Sigmoid colon (tissue), 7 donors: ENCODE measurements at places on chromosomes 4 and X. TPM values are rescaled to one million over a fixed set of nuclear protein-coding genes. Genes with fewer than 3 reads are reported as not detected.
A peak's percentile ranks its signal among the peaks of the same experiment; 100 is the strongest.

EOLA2 gene
- 17.8 TPM for total RNA-seq

GPR143 gene
- not detected for total RNA-seq

HTRA3 gene
- total RNA-seq, result 49.6 TPM

SEC24B gene
- total RNA-seq, result 41.8 TPM

FOXP3 gene
- not detected for total RNA-seq

ZFYVE28 gene
- 3.5 TPM for total RNA-seq

UNC5C gene
- total RNA-seq, result 1.8 TPM

GYG2 gene
- 2.9 TPM for total RNA-seq

ZCCHC4 gene
- 15.0 TPM for total RNA-seq

CCKAR gene
- not detected for total RNA-seq

MAGEA10 gene
- not detected for total RNA-seq

MAGED1 gene
- total RNA-seq, result 34.6 TPM

- no peak for DNase-seq
Measured at GRCh38 chrX:106621836-106622235, 10.1 kb downstream of the RADX start.

DNA sequence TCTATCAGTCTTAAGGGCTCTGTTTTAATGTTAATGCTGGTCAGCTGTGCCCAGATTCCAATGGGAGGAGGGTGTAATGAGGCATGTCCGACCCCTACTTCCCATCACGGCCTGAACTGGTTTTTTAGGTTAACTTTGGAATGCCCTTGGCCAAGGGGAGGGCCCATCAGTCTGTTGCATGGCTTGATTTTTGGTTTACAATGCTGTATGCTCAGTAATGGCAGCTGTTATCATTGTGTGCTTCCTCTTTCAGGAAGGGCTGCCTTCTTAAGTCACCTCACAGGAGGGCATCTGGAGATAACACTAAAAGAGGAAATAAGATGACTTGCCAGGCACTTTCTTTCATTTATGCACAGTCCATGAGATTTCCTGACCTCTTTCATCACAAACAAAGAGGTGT lies 36.3 kb downstream of the ATXN3L start:
- no peak for DNase-seq

- DNase-seq, result no peak
Measured at GRCh38 chrX:20988118-20988517, 386.1 kb upstream of the CNKSR2 start.

DNA sequence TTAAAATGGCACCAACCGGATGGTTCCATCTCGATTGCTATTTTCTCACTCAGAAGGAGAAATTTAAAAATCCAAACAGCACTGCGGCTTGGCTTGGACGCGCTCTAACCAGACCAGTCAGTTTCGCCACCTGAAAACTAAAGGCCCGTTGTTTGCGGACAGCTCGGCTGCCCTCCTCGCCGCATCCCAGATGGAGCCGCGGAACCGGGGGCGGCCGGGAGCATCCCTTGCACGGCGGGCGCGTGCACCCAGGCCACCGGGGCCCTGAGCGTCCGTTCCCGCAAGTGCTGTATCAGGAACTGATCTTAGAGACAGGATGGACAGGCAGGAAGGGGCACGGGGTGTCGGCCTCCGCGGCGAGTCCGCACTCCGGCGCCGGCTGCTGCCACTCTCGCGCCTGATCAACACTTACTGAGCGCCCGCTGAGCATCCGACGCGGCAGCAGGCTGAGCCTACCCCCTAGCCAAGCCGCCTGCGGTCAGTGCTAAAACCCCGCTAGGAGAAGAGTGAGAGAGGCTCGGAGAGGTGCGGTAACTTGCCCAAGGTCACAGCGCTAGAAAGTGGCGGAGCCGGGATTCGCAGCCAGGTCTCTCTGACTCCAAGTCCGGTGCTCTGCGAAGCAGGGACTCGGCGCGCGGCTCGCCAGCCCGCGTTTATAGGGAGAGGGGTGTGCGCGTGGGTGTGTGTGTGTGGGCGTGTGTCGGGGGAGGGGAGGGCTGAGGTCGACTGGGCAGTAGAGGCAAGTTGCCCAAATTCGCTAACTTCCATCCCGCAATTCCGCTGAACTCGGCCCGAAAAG lies at the start of gene CITED1:
Gene CITED1, minus strand, starts transcription at position 629 of the 799 bp plus-strand sequence. CDS start 3,045 bp downstream, outside the sequence.
- DNase-seq, result no peak

DNA sequence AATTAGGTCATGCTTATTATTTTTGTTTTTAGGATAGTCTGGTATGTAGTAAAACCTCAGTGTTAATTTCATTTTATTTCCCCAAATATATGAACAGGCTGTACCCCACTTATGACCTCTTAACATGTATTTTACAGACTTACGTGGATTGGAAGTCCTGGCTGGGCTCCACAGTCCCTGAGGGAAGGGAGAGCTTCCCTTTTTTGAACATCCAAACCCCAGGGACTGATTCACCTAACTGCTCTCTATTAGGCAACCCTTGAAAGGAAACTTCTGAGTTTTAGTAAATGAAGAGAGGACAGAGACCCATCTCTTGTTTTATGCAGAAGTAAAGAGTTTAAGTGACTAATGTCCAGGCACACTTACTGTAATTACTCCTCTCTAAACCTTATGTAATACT lies 233.1 kb upstream of the SPRY1 start:
- no peak for DNase-seq

GRCh38 chr4:76543378-76543777 lies 108.3 kb downstream of the SHROOM3 start:
- no peak for DNase-seq

DNA sequence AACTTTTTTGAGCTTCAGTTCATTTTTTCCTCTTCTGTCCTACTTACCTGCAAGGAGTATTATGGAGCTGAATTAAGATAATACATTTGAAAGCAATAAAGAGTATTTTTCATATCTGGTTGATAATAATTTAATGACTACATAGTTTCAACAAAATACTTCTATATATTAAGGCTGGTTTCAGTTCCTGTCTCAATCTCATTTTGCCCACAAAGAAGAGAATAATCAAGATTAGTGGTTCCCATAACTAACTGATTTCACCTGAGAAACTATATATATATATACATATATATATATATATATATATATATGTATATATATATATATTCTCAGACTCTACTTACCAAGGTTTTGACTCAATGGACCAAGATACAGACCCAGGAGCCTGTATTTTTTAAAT lies 87.7 kb upstream of the ATOH1 start:
- DNase-seq, result no peak

DNA sequence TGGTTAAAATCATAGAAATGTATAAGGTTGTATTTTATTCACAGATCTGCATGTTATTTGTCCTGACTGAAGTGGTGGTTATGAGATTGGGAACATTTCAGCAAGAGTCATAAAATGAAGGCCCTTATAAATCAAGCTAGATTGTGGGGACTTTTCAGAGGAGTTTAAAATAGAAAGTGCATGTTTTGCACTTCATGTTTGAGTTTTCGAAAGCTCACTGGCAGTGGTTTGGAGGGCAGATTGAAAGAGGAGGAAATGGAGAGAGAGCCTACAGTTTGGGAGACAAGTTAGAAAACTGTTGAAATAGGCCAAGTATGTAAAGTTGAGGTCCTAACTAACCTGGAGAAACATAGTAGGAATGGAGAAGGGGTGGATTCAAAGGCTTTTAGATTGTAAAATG lies 124.9 kb downstream of the KDM6A start:
- no peak for DNase-seq

- no peak for DNase-seq
Measured at GRCh38 chrX:109856974-109857373, 123.9 kb upstream of the ACSL4 start.

GRCh38 chr4:126718136-126718535 lies 914.6 kb upstream of the INTU start:
- DNase-seq, result no peak

DNA sequence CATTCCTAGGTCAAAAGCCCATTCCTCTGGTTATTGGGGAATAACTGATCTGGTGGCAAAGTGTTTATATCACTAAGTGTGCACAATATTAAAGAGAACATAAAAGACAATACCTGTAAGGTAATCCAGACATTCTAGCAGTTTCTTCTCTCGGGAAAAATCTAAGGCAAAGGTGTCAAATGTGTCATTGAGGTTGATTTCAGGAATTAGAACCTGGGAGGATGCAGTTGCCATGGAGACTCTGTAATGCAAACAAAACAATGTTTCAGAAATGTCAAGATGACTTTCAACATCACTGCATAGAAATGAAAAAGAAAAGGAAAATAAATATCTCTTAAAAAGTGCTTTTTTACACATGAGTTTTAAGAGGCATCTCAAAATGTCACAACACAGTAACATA lies 145.9 kb downstream of the MID1 start:
- DNase-seq, result no peak

- DNase-seq, result no peak
Measured at GRCh38 chr4:153834901-153835300, 46.0 kb upstream of the SFRP2 start.

- DNase-seq, result no peak
Measured at GRCh38 chr4:81523672-81524327, 52.1 kb upstream of the RASGEF1B start.

GRCh38 chr4:35052546-35052945 lies 1191.8 kb downstream of the ARAP2 start:
- DNase-seq, result no peak

GRCh38 chr4:99755223-99755944 lies 61.2 kb upstream of the DAPP1 start:
- no peak for DNase-seq

GRCh38 chr4:139715746-139716391 lies 50.2 kb downstream of the MGST2 start:
- DNase-seq, result no peak

DNA sequence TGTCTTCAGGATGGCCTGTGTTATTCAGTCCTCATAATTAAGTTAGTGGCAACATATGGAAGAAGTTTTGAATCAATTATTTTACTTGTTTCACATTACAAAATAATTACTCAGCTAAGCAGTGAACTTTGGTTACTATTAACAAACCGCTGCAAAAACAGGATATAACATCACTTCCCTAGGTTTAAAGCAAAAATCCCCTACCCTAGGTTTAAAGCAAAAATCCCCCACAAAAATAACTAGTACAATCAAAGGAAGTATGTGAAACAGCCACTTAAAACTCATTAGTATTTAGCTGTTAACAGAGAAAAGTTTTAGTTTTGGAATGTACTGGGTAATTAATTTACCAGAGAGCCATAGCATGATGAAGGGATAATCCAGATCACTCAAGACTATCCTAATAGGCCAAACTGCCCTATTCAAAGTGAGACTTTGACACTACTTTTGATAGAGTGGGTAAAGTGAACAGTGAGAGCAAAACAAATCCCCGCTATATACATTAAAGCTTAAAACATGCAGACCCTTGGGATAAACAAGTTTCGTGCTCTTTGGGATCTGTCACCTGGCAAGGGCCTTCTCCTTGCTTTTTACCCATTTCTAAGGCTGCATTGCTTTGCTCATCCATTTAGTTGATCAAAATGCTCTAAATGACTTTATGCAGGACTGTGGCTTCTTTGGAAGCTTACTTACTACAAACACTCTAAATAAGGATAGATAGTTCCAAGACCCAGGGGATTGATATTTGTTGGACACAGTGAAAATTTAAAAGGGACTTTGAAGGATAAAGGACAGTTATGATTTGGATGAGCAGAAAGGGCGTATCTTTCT lies 36.4 kb upstream of the GPR174 start:
- no peak for DNase-seq

GRCh38 chrX:153636716-153637115 lies 10.3 kb upstream of the DUSP9 start:
- DNase-seq, result peak; percentile 40

- no peak for DNase-seq
Measured at GRCh38 chr4:90118527-90119195, 8.5 kb upstream of the CCSER1 start.

- no peak for DNase-seq
Measured at GRCh38 chrX:101977106-101977505, 45.3 kb upstream of the ZMAT1 start.

GRCh38 chrX:53247928-53248327 lies 22.9 kb upstream of the KDM5C start:
- no peak for DNase-seq

DNA sequence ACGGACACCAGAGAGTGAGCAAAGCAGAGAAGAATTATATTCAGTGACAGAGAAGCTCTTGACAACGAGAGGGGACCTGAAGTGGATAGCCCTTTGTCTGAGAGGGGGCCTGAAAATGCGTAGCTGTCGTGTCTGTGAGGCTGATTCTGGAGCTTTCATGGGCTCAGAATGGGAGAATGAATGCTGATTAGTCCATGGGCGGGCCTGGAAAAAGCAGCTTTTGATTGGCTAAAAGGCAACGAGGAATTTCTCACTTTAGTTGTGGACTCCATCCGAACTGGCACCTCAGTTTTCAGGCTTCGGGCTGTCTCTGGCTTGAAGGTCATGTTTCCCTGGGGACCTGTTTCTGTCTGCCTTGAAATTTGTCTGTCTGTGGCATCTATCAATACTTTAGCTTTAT lies 487.1 kb downstream of the TECRL start:
- peak; percentile 40 for DNase-seq

DNA sequence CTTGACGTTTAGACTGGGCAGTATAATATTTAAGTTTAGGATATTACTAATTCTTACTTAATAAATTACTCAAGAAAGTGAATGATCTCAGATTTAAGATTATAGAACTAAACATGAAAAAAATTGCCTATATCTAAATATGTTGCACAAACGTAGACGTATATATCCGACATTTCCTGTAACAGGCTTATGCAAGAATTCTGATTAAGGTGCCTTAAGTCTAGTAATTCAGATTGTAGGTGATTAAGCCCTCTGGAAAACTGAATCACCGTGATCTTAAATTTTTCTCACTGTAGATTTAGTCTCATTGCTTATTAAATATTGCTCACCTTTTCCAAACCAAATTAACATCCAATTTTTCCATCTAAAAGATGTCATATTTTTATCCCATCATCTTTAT lies 24.0 kb downstream of the ATXN3L start:
- no peak for DNase-seq

- DNase-seq, result no peak
Measured at GRCh38 chr4:150104404-150105027, 26.3 kb downstream of the DCLK2 start.

GRCh38 chrX:39903343-39903742 lies 194.4 kb downstream of the BCOR start:
- DNase-seq, result no peak

DNA sequence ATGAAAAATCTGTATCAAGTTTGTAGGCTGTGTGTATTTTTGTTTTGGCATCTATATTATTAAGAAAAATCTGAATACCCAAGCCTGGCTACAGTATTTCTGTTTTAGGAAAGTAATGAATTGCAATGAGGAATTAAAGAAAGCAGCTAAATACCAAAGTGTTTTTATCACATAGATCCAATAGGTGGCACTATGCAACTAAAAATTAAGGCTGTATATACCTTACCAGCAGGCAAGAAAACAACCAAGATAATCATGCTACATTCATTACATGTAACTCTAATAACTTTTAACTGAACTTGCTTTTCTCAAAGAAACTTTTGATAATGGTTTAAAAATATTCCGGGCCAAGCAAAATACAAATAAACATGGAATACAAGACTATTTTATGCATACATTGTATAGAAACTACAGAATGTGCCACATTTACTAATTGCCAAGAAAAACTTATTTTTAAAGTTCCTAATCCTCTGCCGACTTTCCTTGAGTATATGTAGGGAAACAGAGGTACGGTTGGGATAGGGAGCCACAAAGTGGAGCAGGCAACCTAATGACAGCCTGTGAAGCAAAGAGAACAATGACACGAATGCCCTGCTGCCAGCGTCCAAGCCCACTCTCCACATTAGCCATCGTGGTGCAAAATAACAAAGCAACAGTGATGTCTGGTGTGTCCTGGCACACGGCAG lies 63.7 kb downstream of the SEC24D start:
- DNase-seq, result no peak

- peak; percentile 18 for DNase-seq
Measured at GRCh38 chr4:5782829-5783476, 72.0 kb downstream of the EVC start.

- no peak for DNase-seq
Measured at GRCh38 chrX:52341493-52341892, 27.3 kb upstream of the XAGE2 start.

GRCh38 chrX:43958529-43958928 lies 14.7 kb downstream of the NDP start:
- no peak for DNase-seq
